PC-3 (cell line): ENCODE measurements at places on chromosomes 2 and 18.
A peak's percentile ranks its signal among the peaks of the same experiment; 100 is the strongest.

GRCh38 chr2:232668805-232669444 lies 28.2 kb upstream of the GIGYF2 start:
- peak; percentile 24 for DNase-seq

- no peak for DNase-seq
Measured at GRCh38 chr2:219480004-219480403, 18.7 kb upstream of the GMPPA start.

DNA sequence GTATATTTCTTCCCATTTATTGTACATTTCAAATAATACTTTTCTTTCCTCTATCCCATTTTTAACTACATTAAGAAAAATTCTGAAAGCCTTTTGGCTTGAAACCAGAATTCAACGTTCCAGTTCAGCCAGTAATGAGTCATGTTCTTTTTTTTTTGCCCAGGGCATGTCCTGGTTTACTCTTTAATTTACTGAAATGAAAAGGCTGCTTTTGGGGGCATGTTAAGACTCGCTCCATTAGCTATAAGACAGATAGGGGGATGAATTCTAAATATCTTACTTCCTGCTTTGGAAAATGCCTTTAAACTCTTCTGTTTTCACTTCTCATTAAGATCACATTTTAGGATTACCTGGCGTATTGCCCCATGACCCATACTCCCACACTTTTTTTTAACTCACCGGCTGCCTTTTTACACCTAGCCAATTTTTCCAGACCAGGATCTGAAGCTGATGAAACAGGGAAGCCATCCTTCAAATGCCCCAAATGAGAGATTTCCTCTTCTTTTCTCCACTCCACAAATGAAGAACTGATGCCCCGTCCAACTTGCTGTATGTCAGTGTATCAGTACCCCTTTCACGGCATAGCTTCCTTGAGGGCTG lies 585 bp downstream of the ABCA12 start:
- DNase-seq, result peak; percentile 80

DNA sequence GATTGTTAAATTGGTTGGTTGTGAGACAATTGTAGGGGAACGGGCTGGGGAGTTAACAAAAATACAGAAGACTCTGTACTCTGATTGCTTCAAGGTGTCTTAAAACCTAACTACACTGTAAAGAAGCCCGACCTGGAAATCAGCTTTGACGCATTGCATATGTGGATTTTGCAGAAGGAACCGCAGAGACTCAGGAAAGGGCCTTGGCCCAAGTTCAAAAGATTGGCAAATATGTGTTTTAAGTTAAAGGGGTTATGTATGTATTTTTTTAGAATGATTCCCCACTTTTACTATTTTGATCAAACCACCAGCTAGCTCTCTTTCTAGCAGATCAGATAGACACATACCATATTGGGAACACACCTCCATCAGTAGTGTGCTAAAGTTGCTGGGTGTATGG lies 18.0 kb upstream of the EDAR start:
- DNase-seq, result no peak

DNA sequence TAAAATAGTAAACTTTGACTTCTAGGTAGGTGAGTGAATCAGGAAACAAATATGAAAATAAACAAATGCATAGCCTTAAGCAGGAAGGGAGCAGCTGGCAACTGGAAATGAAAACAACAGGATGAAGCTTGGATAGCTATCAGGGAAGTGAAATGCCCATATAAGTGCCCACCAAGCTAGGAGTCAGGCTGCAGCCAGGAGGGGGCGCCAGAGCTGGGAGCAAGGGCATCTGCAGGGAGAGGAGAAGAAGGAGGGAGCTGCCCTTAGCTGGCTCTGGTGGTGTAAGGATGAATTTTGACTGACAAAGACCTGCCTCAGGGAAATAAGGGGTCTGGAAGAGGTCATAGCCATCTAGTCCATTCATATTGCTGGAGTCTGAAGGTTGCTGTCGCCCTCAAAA lies 298.3 kb downstream of the TDRD15 start:
- DNase-seq, result no peak

GRCh38 chr2:235502336-235502735 lies 8.5 kb downstream of the AGAP1 start:
- no peak for DNase-seq

DNA sequence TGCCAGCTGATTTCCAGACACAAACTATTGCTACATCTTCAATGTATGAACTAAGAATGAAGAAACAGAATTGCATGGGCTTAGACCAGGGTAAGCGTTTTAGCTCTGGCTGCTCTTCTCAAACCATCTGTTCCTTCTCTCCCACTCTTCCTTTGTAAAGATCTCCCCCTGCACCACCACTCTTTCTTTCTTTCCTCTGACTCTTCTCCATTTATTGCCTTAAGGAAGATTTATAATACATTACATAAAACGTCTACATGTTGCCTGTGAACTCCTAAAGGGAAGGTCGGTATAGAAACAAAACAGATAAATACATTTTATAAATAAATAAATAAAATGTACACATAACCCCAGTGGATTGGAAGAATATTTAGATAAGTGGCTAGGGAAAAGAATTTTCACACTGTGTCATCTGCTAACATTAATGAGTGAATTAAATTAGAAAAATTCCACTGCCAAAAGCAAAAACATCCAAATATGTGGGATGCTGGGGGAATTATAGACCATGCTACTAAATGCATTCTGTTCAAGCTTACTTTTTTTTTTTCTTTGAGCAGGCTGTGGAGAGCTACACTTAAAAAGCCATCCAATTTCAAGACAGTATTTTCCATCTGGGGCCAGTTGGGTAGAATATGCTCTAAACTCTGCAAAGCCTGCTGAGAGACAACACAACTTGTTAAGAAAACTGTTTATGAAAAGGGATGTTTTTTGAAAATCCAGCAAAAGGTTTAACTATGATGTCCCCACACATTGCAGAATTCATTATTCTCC lies 41.5 kb downstream of the NCKAP5 start:
- DNase-seq, result no peak

- peak; percentile 63 for DNase-seq
Measured at GRCh38 chr2:155377266-155377680, 678.8 kb downstream of the KCNJ3 start.

- DNase-seq, result peak; percentile 65
Measured at GRCh38 chr2:142140434-142140845, 9.6 kb upstream of the LRP1B start.

DNA sequence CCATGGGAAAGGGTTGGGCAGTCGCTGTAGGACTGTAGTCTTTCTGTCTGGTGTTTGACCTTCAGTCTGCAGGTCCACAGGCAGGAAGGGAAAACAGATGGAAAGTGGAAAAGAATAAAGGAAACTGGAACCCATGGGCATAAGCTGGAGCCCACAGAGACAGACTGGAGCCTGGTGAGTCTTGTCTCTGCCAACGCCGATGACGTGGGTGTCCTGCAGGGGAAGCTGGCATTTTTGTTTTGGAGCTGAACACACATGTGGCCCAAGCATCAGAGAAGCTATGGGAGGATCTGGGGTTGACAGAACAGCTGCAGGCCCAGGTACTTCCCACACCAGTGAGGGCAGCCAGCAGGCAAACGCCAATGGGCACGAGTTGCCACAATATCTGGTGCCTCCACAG lies 28.2 kb upstream of the SOCS6 start:
- DNase-seq, result no peak

- no peak for DNase-seq
Measured at GRCh38 chr2:194618432-194618831, 1038.6 kb upstream of the SLC39A10 start.

- DNase-seq, result no peak
Measured at GRCh38 chr2:165827016-165827920, 33.2 kb upstream of the GALNT3 start.

DNA sequence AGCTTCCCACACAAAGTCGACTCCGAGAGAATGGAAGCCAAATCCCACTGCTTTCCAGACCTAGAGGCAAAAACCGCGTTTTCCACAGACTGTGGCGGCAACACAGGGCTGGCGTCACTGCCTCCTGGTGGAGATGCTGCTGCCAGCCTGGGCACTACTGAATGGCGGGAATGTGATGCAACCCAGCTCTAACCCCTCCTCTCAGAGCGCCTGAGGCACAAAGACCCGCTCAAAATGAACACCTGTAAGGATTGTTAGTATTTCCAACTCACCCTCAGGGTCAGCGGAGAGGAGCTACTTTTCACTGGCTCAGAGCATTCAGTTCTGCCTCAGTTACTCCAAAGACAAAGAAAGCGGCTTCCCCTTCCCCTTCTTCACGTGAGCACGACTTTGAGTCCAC lies 548.0 kb upstream of the SALL3 start:
- DNase-seq, result no peak

DNA sequence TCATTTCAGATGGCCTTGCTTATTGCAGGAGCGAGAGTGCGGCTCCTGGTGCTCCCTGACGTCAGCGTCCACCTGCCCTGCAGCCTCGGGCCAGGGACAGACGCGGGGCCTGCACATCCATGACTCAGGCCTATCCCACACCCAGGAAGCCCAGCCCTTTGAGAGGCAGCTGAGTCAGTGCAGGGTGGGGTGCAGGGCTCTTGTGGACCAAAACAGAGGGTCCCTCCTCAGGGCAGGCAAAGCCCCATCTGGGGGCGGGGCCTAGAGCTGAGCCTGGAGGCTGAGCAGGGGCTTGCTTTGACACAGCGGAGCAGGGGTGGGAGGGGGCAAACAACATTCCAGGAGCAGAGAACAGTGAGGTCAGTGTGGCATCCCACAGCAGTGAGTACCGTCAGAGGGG lies 7.7 kb upstream of the ARHGEF4 start:
- peak; percentile 91 for DNase-seq
